ENCODE measurements at places on chromosomes 12 and 14. TPM values are rescaled to one million over a fixed set of nuclear protein-coding genes. Genes with fewer than 3 reads are reported as not detected.
A peak's percentile ranks its signal among the peaks of the same experiment; 100 is the strongest.

- H3K27me3 ChIP-seq = no peaks in the 10 kb centered on the region
- peaks cover 4% of the 10 kb centered on the region for H3K4me1 ChIP-seq
- H3K4me3 ChIP-seq = no peak overlapping the region
- no peaks in the 10 kb centered on the region for H3K36me3 ChIP-seq
- no peak for DNase-seq
These were observed 238.0 kb upstream of the ATP2B1 start for GRCh38 chr12:89946518-89947135.

GRCh38 chr12:129001826-129002225 lies 148.5 kb downstream of the GLT1D1 start:
- no peaks in the 10 kb centered on the region for H3K36me3 ChIP-seq
- H3K27ac ChIP-seq = no peak overlapping the region
- H3K27me3 ChIP-seq = no peaks in the 10 kb centered on the region
- no peak for DNase-seq
- no peaks in the 10 kb centered on the region for H3K4me1 ChIP-seq

GRCh38 chr14:91317381-91318308 lies 73.1 kb upstream of the GPR68 start:
- H3K27me3 ChIP-seq = no peaks in the 10 kb centered on the region
- H3K36me3 ChIP-seq = no peaks in the 10 kb centered on the region
- H3K4me3 ChIP-seq = no peak overlapping the region
- peak overlapping the region; percentile 67 for H3K27ac ChIP-seq

DNA sequence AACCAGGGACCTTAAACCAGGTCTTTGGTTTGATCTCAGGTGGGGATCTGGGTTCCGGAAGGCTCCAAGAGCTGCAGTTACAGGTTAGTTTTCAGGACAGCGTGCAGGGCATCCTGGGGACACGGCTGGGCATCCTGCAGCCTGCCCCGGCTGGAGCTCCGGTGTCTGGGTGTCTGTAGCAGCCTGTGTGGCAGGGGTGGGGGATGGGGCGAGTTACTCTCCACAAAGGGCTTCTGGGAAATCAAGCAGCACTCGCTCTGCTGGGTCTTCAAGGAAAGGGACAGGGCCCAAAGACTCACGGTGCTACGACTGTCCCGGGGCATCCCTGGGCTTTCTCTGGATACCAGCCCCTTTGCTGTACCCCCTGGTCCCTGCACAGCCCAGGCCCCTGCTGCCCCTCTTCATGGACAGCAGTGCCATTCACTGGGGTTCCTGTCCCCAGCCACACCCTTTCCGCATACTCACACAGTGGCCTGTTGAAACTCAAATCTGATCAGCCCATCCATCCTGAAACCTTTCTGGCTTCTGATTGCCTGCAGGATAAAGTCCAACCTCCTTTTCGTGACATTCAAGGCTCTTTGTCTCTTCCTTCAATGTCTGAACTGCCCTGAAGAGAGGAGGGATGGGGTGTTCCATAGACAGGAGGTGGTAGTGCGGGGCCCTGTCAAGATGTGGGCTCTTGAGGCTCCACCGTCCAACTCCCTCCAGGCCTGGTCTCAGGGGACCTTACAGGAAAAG lies 22.2 kb upstream of the PPP1R13B start:
- no peaks in the 10 kb centered on the region for H3K36me3 ChIP-seq
- no peak overlapping the region for H3K4me3 ChIP-seq
- H3K27me3 ChIP-seq = no peaks in the 10 kb centered on the region
- H3K4me1 ChIP-seq = peaks cover 23% of the 10 kb centered on the region

DNA sequence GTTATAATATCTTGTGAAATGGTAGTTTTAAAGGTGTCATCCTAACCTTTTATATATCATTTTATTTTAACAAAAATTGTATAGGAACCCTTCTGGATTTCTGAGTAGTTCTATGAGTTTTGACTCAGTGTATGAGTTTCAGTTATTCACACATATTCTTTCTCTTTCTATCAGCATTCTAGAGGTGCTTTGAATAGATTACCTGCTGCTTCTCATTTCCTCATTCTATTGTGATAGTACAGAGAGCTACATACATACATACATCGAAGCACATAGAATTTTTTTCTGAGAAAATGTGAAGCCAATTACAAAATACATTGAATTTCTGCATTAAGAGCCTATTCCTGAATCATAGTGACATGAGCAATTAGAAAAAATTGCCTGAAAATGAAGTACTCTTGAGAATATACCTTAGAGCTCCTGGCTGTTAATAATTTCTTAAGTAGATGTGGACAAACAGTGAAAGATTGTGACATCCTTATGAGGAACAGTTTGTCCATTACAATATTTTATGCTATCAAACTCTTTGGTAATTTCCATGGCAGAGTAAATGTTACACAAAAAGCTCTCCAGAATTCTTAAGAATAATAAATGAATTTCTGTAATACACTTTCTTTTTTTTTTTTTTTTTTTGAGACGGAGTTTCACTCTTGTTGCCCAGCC lies 556.6 kb downstream of the TRHDE start:
- DNase-seq = no peak

DNA sequence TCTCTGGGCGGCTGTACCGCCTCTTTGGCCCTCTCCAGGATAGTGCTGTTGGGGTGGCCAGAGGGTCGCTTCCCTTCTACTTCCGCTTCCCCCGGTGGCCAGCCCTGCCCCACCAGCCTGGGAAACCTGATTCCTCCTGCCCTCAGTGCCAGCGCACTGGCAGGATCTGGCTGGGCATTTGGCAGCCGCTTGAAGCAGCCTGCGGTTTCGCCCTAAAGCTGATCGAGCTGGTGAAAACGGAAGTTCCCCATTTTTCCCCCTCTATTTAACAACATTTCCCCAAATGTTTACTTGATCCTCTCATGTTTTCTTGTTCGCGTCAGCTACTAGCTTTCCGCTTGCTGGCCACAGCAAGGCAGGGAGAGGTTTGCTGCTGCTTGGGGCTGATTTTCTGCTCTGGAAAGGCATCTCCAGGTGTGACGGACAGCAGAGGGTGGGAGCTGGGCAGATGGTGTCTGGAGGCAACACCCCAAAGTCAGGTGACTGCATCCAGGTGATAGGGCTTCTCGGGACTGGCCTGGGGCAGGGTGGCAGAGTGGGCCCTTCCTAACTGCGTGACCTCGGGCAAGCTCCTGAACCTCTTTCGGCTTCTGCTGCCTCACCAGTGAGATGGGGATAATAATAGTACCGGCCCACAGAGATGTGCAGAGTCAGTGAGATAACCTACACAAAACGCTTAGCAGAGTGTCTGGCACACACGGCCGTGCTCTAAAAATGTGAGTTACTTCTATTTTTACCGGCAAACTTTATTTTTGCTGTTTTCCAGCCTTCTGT lies 53.1 kb downstream of the TSPAN9 start:
- H3K4me1 ChIP-seq = peaks cover 37% of the 10 kb centered on the region
- H3K36me3 ChIP-seq = no peaks in the 10 kb centered on the region
- H3K4me3 ChIP-seq = no peak overlapping the region
- H3K27ac ChIP-seq = peak overlapping the region; percentile 83
- H3K27me3 ChIP-seq = no peaks in the 10 kb centered on the region

- no peak overlapping the region for H3K4me3 ChIP-seq
- H3K4me1 ChIP-seq = no peaks in the 10 kb centered on the region
- H3K36me3 ChIP-seq = no peaks in the 10 kb centered on the region
- no peak for DNase-seq
- H3K27me3 ChIP-seq = no peaks in the 10 kb centered on the region
These were observed 9.5 kb upstream of the NAA30 start for GRCh38 chr14:57380935-57381334.

DNA sequence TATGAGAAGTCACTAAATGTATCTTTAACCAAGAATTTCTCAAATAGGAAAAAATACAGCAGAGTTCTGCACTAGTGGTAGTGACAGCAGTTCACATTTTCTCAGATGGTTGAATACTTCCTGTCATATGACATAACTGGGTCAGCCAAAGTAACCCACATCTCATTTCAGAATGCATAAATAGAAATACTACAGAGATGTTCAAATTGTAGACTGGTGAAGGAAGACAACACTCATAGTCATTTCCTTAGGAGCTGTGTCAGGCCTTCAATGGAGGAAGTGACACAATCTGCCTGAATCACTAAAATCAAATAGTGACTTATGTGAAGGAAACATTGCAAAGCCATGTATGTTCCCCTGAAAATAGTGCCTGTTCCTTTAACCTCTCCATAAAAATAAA lies 32.4 kb downstream of the FERMT2 start:
- H3K27me3 ChIP-seq = no peaks in the 10 kb centered on the region
- H3K4me3 ChIP-seq = no peak overlapping the region
- peaks cover 32% of the 10 kb centered on the region for H3K36me3 ChIP-seq
- no peak for DNase-seq
- H3K4me1 ChIP-seq = peaks cover 34% of the 10 kb centered on the region
- peak overlapping the region; percentile 6 for H3K27ac ChIP-seq

- H3K4me1 ChIP-seq = no peaks in the 10 kb centered on the region
- no peaks in the 10 kb centered on the region for H3K27me3 ChIP-seq
- H3K36me3 ChIP-seq = no peaks in the 10 kb centered on the region
- no peak overlapping the region for H3K4me3 ChIP-seq
These were observed 781.4 kb upstream of the TMEM132C start for GRCh38 chr12:127485528-127485927.

- no peaks in the 10 kb centered on the region for H3K4me1 ChIP-seq
- no peak overlapping the region for H3K27ac ChIP-seq
- H3K27me3 ChIP-seq = no peaks in the 10 kb centered on the region
- peaks cover 3% of the 10 kb centered on the region for H3K36me3 ChIP-seq
- no peak overlapping the region for H3K4me3 ChIP-seq
- DNase-seq = no peak
These were observed 8.6 kb downstream of the WDR89 start for GRCh38 chr14:63632932-63633514.

DNA sequence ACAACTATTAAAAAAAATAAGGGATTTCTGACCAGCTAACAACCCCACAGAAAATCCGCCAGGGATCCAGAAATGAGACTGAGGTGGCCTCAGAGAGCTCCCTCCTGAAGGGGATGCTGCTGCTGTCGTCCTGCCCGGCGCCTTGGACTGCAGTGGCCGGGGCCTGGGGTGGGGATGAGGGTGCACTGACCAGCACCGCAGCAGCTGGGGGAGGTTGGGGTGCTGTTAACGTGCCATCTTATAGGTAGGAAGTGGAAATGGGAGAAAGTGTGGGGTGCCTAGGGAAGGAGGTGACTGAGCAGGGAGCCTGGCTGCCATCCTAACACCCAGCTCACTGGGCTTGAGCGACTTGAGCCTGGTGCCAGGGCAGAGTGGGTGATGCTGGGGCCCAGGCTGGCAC lies 32.0 kb downstream of the DDX11 start:
- H3K36me3 ChIP-seq = no peaks in the 10 kb centered on the region
- H3K4me1 ChIP-seq = no peaks in the 10 kb centered on the region
- no peak overlapping the region for H3K4me3 ChIP-seq
- H3K27ac ChIP-seq = no peak overlapping the region
- H3K27me3 ChIP-seq = no peaks in the 10 kb centered on the region

- no peaks in the 10 kb centered on the region for H3K4me1 ChIP-seq
- H3K27ac ChIP-seq = no peak overlapping the region
- H3K27me3 ChIP-seq = no peaks in the 10 kb centered on the region
- no peak overlapping the region for H3K4me3 ChIP-seq
These were observed 33.0 kb downstream of the RASSF9 start for GRCh38 chr12:85803231-85803630.

DNA sequence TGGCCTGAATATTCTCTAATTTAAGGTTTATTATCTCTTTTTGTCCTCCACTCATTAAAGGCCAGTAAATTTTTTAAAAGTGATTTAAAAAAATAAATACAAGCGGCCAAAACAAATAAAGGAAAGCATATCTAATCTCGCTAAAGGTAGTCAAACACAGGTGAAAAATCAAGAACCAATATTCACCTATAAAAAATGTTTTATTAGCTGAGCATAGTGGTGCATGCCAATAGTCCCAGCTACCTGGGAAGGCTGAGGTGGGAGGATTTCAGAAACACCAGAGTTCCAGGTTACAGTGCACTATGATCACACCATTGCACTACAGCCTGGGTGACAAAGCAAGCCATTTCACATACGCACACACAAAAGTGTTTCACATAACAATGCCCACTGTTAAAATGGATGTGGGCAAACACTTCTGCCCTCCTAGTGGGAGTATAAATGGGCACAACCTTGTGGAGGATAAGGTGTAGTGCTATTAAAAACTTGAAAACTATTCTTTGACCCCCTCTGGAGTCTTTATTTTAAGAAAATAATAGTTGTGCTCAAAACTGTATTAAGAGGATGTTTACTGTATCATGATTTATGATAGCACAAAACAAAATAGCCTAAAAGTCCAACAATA lies 32.7 kb upstream of the NAP1L1 start:
- H3K27ac ChIP-seq = no peak overlapping the region
- H3K4me3 ChIP-seq = no peak overlapping the region
- H3K36me3 ChIP-seq = no peaks in the 10 kb centered on the region
- no peaks in the 10 kb centered on the region for H3K4me1 ChIP-seq
- DNase-seq = no peak

GRCh38 chr12:110636516-110636915 lies 22.6 kb downstream of the TCTN1 start:
- H3K4me3 ChIP-seq = no peak overlapping the region
- H3K36me3 ChIP-seq = no peaks in the 10 kb centered on the region
- no peaks in the 10 kb centered on the region for H3K27me3 ChIP-seq

DNA sequence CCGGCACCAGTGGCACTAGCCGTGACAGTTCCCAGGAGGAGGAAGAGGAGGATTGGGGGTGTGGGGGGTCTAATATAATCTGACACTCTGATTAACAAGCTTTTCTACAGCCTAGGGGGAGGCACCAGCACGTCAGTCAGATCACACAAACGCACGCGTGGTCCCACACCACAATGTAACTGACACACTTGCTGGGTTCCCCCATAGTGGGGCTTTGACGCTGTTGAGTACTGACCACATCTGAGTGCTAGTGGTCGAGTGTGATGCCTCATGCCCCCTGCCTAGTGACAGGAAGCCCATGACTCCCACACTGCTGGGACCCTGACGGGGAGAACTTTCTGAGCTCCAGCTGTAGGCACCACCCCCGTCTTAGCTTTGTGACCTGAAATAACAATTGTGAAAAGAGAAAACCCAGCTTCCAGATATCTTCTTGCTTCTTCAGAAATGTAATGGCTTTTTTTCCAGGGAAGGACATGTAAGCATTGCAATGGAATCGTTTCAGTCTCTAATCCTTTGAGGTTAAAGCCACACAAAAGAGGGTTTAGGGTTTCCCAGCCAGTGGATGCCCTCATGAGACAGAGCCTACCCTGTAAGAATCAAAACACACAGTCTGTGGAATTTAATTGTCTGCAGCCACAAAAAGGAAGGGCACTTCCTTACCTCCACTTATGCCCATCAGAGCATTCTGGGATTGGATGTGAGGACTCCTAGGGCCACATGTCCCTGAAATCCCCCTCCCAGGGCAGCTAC lies 183.9 kb downstream of the PIWIL1 start:
- DNase-seq = no peak
- H3K27ac ChIP-seq = no peak overlapping the region
- H3K36me3 ChIP-seq = no peaks in the 10 kb centered on the region
- H3K27me3 ChIP-seq = no peaks in the 10 kb centered on the region

- no peaks in the 10 kb centered on the region for H3K36me3 ChIP-seq
- H3K27ac ChIP-seq = peak overlapping the region; percentile 40
- no peaks in the 10 kb centered on the region for H3K27me3 ChIP-seq
- peaks cover 40% of the 10 kb centered on the region for H3K4me1 ChIP-seq
- no peak for DNase-seq
- no peak overlapping the region for H3K4me3 ChIP-seq
These were observed 37.3 kb downstream of the CCDC85C start for GRCh38 chr14:99566390-99567354.

CPNE6 gene
- 0.23 TPM for total RNA-seq
